ENCODE measurements at places on chromosomes 3 and 15.

DNA sequence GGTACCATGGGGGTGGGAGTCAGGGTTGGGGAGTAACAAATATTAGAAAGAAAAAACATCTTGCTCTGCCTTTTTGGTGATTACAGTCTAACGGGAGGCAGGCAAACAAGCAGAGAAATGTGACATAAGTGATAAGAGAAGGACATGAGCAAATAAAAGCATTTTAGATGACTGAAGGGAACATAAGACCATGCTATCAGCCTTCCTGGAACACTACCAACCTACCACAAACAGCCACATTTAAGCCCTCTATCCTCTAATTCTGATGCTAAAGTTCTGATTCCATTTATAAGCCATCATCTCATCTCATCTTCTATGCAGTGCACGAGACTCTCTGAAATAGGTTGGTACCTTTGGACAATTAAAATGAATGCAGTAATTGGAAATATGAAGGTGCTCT, 243.4 kb upstream of the P2RY1 start:
- DNase-seq = peak; percentile 79

DNA sequence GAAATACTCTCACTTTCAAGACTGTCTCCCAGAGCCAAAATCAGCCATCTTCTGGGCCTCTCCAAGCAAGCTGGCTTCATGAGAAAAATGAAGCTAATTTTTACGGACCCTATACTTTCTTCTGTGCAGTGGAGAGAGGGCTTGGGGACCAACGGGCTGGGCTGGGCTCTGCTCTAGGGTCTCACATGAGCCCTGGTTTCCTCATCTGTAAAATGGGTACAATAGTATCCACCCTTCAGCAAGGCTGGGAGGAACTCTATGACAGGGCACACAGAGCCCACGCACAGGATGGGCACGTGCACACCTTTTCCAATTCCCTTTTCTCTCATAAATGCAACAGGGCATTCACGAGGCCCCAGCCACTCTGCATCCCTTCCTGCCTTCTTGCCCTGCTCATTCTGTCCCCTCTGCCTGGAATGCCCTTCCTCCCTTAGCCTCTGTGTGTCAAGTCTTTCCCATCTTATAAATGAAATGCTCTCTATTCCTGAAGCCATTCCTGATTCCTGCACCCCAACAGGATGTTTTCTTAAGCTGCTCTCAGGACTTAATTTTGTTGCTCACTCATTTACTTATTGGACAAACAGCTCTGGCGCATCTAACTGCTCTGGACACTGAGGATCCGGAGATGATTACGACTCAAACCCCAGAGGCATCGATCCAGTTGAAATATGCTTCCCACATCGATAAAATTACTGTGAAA, 32.9 kb upstream of the SEC13 start:
- no peak for DNase-seq

GRCh38 chr3:132395126-132395525, 22.2 kb upstream of the DNAJC13 start:
- DNase-seq = no peak

- DNase-seq = no peak
These were observed 58.9 kb downstream of the LINGO1 start for GRCh38 chr15:77573802-77574201.

- no peak for DNase-seq
These were observed 187.1 kb upstream of the STT3B start for GRCh38 chr3:31345581-31345980.

- no peak for DNase-seq
These were observed 497.7 kb upstream of the TBL1XR1 start for GRCh38 chr3:177694951-177695350.

- DNase-seq = no peak
These were observed 91.4 kb downstream of the NFKBIZ start for GRCh38 chr3:101940521-101941317.

GRCh38 chr15:60568914-60569391, 90.0 kb upstream of the ICE2 start:
- DNase-seq = no peak

- no peak for DNase-seq
These were observed 160.9 kb downstream of the TBC1D5 start for GRCh38 chr3:17581421-17582080.

GRCh38 chr15:89905846-89906378, 6.8 kb downstream of the ARPIN start:
- DNase-seq = no peak

- no peak for DNase-seq
These were observed 248.5 kb downstream of the TLE3 start for GRCh38 chr15:69849232-69849610.

- DNase-seq = no peak
These were observed 826.8 kb upstream of the NR2F2 start for GRCh38 chr15:95503640-95504225.

DNA sequence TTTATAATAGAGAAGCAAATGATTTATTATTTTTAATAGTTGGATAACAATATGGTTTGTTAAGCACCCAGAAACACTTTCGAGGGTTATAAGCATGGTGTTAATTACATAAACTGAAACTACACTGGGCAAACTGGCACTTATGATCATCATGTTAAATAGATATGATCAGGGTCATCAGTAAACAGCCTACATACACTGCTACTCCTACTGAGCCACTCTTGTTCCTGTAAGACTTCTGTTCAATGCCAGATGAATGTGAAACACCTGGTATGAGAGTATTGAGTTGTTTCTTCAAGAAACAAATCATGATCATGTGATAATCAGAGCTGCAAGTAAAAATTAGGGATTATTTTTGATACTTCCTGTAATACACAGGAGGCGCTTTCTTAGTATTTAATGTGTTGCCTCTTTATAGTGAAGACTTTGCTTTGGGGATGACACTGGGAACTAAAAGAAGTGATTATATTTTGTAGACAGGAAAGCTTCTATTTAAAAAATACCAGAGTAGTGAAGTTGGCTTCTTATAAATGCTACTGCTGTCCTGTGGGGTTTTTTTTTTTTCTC, 32.3 kb upstream of the UTS2B start:
- no peak for DNase-seq

DNA sequence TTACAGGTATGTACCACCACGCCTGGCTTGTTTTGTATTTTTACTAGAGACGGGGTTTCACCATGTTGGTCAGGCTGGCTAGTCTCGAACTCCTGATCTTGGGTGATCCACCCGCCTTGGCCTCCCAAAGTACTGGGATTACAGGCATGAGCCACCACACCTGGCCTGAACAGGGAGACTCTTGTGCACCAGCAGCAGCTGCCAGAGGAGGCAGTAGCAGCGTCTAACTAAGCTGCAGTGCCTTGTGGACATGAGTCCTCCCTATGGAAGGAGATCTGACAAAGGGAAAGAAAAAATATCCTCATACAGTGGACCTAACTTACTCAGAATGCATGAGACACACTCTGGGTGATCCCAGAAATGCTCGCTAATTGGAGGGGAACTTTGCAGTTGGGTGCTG, 36.8 kb upstream of the NEO1 start:
- no peak for DNase-seq

DNA sequence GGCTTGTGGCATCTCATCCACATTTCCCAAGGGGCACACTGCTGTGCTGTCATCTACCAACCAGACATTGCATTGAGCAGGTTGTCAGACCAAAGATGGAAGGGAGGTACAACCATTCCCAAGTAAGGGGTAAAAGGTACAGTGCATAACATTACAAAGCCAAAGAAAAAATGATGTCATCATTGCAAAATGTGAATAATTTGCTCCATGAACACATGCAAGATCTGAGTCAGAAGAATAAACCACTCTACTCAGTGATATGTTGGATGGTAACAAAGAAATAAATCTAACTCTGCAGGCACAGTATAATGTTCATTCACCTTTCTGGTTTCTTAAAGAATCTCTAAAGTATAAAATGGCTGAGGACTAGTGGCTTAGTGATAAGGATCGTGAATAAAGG, 202.7 kb downstream of the MAGI1 start:
- no peak for DNase-seq

DNA sequence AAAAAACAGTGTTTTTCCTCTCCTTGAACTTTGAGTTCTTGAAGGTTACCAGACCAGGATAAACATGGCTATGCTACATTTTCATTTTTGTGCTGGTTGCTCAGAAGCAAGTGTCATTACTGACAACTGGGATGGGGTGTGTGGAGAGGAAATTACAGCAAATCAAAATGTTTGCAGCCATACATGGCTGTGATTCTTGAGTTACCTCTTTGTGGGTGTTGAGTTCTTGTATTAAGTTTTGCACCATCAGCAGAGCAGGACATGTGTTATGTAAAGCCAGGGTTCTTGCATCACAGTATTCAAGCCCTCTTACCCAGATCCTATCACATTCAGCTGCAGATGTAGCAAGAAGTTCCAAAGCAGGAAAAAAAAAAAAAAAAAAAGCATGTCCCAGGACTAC, 53.9 kb upstream of the ATOSA start:
- no peak for DNase-seq

DNA sequence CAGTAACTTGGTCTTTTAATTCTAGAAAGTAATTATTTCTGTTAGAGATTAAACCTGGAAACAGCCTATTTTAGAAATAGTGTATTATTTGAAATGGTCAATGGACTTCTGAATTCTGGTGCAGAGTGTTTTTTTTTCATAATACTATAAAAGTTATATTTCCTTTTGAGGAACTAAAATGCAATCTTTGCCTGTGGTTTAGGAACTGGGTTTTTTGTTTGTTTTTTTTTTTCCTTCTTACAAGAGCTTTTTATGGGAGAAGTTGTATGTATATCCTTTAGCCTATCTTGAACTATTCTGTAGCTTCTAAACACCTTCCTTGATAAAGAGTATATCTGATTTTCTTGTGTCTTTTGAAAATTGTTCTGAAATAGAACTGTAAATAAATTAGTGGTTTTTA, 88.3 kb downstream of the ARIH1 start:
- DNase-seq = no peak

DNA sequence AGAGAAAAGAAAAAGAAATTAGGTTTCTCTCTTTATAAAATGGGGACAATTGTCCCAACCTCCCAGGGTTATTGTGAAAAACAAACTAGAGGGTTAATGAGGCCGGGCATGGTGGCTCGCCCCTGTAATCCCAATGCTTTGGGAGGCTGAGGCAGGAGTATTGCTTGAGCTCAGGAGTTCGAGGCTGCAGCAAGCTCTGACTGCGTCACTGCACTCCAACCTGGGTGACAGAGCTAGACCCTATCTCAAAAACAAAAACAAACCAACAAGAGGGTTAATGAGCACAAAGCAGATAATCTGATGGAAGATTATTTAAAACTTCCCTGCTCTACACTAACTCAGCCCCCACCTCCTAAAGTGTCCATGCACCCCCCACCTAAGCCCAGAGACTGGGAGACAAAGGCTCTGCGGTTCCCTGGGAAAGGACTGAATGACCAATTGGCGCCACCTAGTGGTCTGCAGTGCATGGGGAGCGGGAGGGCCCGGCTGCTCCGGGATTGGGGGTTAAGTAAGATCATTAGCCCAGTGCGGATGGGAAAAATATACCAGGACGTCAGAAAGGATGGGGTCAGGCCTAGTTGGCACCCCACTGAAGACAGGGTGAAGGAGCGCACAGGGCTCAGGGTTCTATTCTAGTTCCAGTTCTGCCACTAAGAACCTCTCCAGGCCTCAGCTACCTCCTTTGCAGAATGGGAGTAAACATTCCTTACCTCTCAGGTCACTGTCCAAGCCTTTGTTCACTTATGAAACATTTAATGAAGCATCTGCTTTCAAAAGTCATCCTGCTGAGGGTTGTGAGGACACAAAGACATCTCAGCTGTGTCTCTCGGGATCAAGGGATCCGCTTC, 15.6 kb downstream of the PIF1 start:
- DNase-seq = peak; percentile 89

GRCh38 chr3:157063469-157063868, 96.5 kb downstream of the CCNL1 start:
- DNase-seq = no peak

DNA sequence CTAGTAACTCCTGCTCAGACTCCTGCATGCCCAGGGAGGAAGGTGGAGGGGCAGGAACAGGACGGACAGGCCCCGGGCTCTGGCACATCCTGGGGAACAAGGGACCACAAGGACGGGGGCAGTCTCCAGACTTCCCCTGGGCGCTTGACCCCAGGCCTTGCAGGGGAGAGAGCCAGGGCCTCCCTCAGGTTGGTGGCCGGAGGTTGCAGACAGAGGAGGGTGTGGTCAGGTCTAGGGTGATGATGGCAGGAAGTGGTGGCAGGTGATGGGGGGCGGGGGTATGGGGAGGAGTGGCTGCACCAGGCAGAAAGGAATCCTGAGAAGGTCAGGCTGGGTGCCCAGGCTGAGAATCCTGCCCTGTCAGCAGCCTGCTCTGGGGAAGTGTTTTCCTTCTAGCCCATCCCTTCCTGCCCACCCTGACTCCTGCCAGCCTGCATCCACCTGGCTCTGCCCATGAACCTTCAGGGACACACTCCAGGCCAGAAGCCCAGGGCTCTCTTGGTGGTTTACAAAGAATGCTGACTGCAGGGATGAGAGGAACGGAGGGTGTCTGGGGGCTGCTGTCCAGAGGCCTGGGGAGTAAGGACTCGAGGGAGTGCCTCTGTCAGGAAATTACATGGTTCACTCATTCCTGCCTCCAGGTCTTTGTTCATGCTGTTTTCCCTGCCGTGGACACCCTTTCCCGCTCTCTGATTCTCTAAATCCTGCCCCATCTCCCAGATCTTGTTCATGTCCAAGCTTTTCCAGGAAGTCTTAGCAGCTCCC, 15.8 kb downstream of the LOXL1 start:
- no peak for DNase-seq

DNA sequence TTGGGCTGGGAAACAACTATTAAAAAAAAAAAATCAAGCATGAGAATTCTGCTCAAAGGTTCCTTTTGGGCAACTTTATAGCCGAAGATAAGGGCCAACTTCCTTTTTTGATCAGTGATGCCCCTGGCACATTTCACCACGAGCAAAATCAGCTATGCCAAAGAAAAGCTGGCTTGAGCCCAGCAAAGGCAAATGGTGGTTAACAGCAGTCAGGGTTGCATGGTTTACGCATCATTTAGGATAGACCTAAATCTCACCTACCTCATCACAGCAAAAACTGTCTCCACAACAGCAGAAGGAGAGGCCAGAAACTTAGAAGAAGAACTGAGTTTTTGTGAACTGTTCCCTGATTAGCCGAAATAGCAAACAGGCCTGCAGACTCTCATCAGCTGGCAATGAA, 220.1 kb upstream of the CDIN1 start:
- DNase-seq = no peak

- no peak for DNase-seq
These were observed 87.4 kb downstream of the NFKBIZ start for GRCh38 chr3:101936419-101937356.

- no peak for DNase-seq
These were observed 136.2 kb downstream of the LRTM1 start for GRCh38 chr3:54791501-54792156.

GRCh38 chr3:159634483-159634882, 354.2 kb upstream of the IL12A start:
- DNase-seq = no peak

All from K562 (cell line).